CD8-positive, alpha-beta memory T cell (primary cell): ENCODE measurements at places on chromosomes 6 and 20. TPM values are rescaled to one million over a fixed set of nuclear protein-coding genes. Genes with fewer than 3 reads are reported as not detected.
A peak's percentile ranks its signal among the peaks of the same experiment; 100 is the strongest.

- DNase-seq: no peak
Measured at GRCh38 chr20:20063941-20064702, 11.8 kb downstream of the CFAP61 start.

The SPATS1 gene
- polyA plus RNA-seq: not detected

DNA sequence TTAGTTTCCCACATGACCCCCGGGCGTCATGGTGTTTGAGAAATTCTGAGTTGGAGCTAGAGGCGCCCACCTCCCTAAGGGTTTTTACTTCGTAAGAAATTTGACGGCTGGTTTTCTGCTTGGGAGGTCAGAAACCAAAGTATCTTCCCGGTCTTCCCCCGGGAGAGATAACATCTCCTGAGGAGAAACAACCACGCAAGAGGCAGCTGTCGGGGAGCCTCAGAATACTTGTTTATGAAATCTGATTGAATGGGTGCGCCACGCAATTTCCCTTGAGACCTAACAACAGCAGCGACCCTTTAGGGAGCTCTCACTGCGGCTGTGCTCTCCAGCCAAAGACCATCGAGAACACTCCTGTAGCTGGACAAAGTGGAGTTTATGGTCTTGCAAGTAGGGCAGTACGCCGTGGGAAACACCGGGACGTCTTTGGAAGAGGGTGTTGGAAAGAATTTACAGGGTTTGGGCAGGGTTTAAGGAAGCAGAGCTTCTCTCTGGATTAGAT is 608 bp upstream of the EIF2S2 start:
- DNase-seq: peak; percentile 7

- DNase-seq: no peak
Measured at GRCh38 chr20:10706460-10706811, 32.6 kb upstream of the JAG1 start.

The RBBP8NL gene
- polyA plus RNA-seq: not detected

The BFSP1 gene
- 1.8 TPM for polyA plus RNA-seq

The FKBP1C gene
- polyA plus RNA-seq: not detected

The CRISP3 gene
- not detected for polyA plus RNA-seq

The ZSCAN9 gene
- 4.7 TPM for polyA plus RNA-seq

The IRAK1BP1 gene
- 0.99 TPM for polyA plus RNA-seq

DNA sequence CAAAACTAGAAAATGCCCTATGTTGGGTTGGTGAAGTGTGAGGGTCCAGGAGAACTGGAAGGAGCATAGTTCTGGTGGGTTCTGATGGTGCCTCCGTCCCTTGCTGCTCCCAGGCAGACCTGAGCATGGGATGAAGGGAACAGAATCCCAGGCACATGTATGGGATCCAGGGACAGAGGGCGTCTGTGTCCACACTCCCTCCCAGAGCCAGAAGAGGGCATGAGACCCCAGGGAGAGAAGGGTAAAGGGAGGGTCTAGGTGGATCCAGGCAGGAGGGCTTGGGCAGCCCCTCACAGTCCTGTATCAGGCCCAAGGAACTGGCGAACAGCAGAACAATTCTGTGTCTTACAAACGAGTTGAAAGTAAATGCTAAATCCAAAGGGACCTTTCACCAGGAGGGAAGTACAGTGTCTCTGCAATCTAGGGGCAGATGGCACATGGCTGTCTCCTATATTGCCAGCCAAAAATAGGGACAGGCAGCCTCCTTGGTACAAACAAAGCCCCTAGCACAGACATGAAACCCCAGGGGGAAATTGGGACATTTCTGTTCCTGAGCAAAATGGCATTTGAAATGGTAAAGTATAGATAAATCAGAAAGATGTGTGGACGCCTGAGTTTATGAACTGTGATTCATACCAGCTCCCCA is 2.5 kb upstream of the BPIFA1 start:
- DNase-seq: no peak

The TP53TG5 gene
- not detected for polyA plus RNA-seq

GRCh38 chr6:36328600-36328999 is 8.1 kb downstream of the BNIP5 start:
- DNase-seq: no peak

- no peak for DNase-seq
Measured at GRCh38 chr20:58466729-58467571, 48.2 kb downstream of the APCDD1L start.

DNA sequence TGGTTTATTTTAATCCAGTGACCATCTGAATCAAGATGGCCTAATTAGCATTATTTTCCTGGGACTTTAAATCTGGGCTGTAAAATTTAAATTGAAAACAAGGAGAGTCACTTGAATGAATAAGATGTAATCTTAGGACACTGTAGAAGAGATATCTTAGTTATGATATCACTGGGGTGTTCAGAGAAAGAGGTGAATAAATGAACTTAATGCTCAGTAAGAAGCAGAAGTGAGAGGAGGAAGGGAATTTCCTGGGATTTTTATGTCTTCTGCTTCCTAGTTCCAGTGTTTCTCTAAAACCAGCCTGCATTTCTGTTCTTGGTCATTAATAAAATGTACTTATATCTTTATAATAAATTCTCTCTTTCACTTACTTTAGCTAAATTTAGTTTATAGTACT is 136.8 kb upstream of the PTPRK start:
- no peak for DNase-seq

GRCh38 chr6:144331491-144331969 is 46.4 kb downstream of the UTRN start:
- no peak for DNase-seq

DNA sequence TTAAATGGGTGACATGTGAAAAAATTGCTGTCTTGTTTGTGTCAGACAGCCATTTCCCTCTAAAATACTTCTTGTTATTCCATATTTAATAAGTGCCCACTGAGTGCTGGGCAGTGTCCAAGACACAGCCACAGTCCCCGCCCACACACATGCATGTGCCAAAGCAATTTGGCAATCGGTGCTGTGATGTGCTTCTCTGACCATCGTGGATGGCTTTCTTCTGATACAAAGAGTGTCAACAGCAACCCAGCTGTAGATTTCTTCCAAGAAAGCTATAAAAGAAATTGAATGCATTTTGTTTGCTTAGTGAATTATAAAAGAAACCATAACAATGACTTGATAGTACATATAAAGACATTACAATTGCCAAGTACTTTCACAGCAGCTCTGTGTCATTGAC is 140.5 kb upstream of the ATXN1 start:
- DNase-seq: no peak

The GATA5 gene
- polyA plus RNA-seq: not detected

GRCh38 chr6:4819706-4820283 is 43.6 kb downstream of the CDYL start:
- no peak for DNase-seq

GRCh38 chr20:46350986-46351267 is 42.6 kb upstream of the CDH22 start:
- no peak for DNase-seq

GRCh38 chr20:40578961-40579360 is 110.1 kb downstream of the MAFB start:
- DNase-seq: no peak

GRCh38 chr20:49030954-49031619 is 15.0 kb upstream of the CSE1L start:
- no peak for DNase-seq

- no peak for DNase-seq
Measured at GRCh38 chr20:38166703-38167233, 1.7 kb upstream of the TGM2 start.

GRCh38 chr20:38591474-38592410 is 9.9 kb upstream of the ARHGAP40 start:
- DNase-seq: no peak

DNA sequence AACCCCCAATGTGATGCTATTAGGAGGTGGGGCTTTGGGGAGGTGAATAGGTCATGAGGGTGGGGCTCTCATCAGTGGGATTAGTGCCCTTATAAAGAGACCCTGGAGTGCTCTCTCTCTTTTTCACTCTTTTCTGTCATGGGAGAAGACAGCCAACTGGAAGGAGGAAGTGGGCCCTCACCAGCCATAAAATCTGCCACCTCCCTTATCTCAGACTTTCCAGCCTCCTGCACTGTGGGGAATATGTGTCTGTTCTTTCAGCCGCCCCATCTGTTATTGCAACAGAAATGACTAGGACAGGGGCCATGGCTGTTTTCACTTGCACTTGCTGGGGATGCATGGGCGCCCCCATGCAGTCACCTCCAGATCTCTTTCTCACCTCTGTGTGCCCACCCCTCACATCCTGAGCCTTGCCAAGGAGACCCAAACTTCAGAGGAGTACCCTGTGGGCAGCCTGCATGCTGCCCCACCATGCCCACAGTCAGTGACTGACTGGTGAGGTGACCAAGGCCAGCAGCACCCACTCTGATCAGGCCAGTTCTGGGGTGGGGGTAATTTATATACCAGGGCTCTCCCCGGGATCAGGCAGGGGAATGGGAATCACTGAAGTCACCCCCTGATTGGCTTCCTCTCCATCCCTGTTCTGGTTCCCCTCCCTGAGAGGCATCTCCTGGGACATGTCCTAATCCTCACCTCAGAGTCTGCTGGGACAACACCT is 118.4 kb downstream of the ANKRD60 start:
- DNase-seq: no peak

DNA sequence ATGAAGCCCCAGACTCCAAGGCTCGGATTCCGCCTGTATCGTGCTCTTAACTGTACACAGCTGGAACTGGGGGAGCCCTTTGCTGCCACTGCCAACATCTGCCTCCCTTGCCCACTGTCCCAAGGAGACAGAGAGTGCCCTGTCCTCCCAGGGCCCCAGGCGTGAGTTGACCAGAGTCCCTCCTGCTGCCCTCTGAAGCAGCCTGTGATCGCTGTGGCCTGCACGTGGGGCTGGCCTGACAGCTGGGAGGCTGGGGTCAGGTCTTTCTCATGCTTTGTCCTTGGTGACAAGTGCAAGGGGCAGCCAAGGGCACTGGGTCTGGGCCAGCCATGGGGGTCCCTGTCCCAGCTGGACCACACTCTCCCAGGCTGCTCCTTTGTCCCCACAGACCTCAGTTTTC is 44.3 kb downstream of the KIAA1755 start:
- no peak for DNase-seq

DNA sequence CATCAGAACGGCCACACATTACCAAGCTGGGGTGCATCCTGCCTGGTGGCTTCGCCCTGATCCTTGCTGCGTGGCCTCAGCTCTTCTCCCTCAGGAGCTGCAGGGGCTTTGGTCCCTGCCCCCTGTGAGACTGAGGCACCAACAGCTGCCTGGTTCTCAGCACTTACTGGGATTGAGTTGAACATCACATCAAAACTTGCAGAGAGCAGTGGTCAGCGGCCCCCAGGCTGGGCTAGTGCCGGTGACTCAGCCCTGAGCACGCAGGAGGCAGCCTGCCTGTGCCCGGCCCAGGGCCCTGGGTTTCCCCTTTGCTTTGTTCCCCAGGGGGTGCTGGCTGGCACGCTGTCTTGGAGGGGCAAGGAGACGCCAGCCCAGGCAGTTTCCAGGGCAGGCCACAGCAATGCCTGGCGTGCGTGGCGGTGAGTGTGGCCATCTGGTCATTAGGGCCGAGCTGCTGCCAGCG is 63.3 kb downstream of the DLL1 start:
- DNase-seq: peak; percentile 24

The RIPPLY2 gene
- polyA plus RNA-seq: not detected

The NKX2-4 gene
- polyA plus RNA-seq: not detected

The FOXS1 gene
- not detected for polyA plus RNA-seq

GRCh38 chr20:4156411-4156810 is 141.1 kb upstream of the RNF24 start:
- DNase-seq: no peak

The SRXN1 gene
- 20.3 TPM for polyA plus RNA-seq

- no peak for DNase-seq
Measured at GRCh38 chr6:13653296-13653695, 38.2 kb downstream of the NOL7 start.
